ENCODE measurements at places on chromosomes 16 and 17.

GRCh38 chr16:4089811-4090301 lies 26.4 kb downstream of the ADCY9 start:
- DNase-seq = no peak

DNA sequence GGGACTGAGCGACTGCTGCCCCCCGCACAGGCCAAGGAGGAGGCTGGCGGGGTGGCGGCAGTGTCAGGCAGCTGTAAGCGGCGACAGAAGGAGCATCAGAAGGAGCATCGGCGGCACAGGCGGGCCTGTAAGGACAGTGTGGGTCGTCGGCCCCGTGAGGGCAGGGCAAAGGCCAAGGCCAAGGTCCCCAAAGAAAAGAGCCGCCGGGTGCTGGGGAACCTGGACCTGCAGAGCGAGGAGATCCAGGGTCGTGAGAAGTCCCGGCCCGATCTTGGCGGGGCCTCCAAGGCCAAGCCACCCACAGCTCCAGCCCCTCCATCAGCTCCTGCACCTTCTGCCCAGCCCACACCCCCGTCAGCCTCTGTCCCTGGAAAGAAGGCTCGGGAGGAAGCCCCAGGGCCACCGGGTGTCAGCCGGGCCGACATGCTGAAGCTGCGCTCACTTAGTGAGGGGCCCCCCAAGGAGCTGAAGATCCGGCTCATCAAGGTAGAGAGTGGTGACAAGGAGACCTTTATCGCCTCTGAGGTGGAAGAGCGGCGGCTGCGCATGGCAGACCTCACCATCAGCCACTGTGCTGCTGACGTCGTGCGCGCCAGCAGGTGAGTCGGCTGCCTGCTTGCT lies 5.6 kb upstream of the TMEM88 start:
- DNase-seq = no peak

DNA sequence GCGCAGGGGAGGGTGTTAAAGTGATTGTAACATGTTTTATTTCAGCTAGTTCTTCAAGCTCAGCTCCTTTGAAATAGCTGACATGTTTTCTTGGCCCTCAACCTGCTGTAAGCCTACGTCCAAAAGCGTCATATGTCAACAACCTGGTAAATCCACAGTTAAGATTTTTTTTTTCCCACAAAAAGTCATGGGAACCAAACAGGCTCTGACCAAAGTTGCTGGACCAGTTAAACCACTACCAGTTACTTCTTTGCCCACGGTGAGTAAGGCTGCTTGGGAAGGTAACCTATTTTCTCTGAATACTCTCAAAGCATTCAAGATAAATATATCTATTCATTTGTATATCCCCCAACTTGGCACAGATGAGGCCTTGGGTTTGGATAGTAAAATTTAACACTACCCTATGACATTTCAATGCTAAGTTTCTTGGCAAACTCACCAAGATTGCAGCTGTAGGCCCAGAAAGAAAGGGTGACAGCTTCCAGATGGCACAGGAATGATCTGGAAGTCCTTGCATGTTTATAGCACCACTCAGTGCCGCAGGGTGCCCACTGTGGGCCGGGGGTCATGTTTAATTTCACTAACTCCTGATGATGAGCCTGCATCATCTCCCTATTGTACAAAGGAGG lies 166.2 kb downstream of the XYLT1 start:
- no peak for DNase-seq

GRCh38 chr17:42118545-42118944 lies 2.6 kb downstream of the KAT2A start:
- no peak for DNase-seq

DNA sequence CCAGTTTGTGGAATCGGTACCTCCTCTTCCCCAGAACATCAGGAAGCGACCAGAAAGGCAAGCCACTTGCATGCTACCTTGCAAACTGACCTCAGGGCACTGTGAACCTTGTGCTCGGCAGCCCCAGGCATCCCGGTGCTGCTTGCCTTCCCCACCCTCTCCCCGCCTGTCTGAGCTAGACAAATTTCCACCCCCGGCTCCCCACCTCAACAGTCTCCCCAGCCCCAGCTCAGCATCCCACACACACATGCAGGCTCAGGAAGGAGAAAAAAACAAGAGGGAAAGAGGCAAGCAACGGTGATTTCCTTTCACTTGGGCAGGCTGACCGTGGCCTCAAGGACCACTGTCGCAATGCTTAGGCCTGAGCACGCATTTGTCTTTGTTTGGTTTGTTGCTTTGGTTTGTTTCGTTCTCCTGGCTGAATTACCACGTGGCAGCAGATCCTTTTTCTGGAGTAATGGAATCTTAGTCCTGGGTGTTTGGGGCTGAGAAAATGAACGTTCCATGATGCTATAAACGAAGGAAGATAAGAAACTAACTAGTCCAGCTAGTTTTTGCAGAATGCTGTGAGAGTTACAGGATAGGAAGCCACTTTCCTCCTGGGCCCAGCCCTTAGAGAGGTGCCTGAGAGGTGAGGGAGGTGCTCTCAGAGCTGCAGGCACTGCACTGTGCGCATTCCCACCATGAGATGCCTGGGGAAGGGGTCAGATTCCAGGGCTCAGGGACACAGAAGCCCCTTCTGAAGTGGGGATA lies 27.9 kb downstream of the SDK2 start:
- no peak for DNase-seq

- no peak for DNase-seq
Observed at GRCh38 chr16:75267631-75268264, 16.3 kb upstream of the BCAR1 start.

- no peak for DNase-seq
Observed at GRCh38 chr17:39603304-39604016, 4.3 kb downstream of the NEUROD2 start.

DNA sequence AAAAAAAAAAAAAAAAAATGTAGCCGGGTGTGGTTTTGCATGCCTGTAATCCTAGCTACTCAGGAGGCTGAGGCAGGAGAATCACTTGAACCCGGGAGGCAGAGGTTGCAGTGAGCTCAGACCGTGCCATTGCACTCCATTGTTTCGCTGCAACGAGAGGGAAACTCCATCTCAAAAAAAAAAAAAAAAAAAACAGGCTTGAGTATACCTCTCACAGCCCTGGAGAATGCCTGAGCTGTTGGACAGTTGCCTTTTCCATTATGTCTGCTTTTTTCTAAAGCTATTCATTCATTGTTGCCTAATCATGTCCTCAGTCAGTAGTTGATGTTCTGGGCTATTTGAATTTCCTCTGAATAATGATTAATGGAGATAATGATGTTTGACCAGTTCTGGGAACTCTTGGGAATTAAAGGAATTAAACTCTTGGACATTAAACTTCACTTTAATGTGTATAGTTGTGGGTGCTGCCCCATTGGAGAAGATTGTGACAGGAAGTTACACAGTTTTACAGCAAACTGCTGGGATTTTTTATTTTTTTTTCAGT lies 11.8 kb downstream of the HMOX2 start:
- no peak for DNase-seq

- no peak for DNase-seq
Observed at GRCh38 chr16:84885342-84885910, 65.6 kb downstream of the CRISPLD2 start.

- no peak for DNase-seq
Observed at GRCh38 chr16:86011532-86011931, 112.6 kb downstream of the IRF8 start.

DNA sequence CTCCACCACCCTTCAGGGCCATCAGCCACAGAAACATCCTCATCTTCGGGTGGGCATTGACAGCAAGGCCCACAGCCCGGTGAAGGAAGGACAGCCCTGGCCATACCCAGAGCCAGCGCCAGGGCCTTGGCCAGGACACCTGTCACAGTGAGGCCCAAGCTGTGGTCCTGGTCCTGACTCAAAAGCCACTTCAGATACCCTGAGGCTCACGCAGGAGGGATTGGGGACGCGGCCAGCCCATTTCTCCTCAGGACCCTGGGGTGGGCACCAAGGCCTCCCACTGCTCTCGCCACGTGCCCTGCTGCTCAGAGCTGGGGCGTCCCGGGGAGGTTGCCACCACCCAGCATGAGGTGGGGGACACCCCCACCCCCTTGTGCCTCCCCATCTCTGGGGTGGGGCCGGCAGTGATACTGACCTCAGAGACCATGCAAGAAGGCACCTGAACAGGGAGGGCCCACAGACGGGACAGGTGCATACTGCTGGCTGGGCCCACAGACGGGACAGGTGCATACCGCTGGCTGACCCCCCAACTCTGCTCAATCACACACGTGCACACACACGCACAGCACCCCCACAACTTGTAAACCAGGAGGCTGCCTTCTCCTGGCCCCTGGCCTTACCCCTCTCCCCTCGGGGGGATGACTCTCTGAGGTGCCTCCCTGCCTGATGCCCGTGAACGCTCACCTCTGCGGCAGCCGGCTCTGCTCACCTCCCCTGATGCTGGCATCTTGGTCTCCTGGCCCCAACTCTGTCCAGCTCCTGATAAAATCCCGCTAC lies 14.2 kb downstream of the SLC7A5 start:
- DNase-seq = no peak

- DNase-seq = no peak
Observed at GRCh38 chr17:50847566-50847965, 12.2 kb downstream of the WFIKKN2 start.

- no peak for DNase-seq
Observed at GRCh38 chr17:19650826-19651225, 2.3 kb downstream of the ALDH3A2 start.

DNA sequence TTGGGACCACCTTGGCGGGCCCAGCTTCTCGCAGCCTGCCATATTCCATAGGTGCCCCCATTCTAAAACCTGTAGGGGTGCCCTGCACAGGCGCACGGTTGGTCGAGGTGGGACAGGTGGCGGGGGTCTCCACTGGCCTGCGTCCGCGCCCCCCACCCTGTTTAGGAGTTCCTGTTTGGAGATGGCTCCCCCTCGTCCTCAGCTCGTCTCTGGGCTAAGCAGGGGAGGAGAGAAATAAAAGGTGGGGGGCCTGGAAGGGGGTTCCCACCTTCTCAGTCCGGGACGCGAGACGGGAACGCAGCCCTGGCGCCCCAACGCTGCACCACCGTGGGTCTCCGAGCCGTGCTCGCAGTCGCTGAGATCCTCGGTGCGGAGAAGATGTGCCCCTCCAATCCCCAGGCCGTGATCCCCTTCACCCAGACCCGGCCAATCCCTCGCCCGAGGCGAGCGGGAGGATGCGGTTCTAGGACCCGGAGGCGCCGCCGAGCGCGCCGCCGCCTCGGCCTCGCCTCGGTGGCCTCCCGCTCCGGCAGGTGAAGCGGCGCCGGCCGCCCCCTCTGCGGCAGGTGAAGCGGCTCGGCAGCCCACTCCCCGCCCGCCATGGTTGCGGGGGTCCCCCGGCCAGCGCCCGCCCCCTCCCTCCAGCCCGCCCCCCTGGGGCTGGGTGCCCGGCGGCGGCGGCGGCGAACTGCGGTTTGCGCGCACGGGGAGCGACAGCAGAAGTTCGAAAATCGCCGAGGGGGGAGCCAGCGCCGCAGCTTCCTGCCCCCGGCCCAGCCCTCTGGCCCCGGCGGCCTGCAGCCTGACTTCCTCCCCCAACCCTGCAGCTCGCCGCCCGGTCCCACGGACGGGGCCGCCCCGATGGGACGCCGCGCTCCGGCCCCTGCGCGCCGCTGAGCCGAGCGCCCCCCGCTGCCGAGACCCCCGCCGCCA lies at the start of gene FMNL1:
Gene FMNL1 (plus strand): TSS at position 805 of the 933 bp plus-strand sequence. CDS start 240 bp downstream, outside the sequence.
- DNase-seq = peak; percentile 51

GRCh38 chr16:55567382-55567781 lies 898 bp downstream of the CAPNS2 start:
- DNase-seq = no peak

DNA sequence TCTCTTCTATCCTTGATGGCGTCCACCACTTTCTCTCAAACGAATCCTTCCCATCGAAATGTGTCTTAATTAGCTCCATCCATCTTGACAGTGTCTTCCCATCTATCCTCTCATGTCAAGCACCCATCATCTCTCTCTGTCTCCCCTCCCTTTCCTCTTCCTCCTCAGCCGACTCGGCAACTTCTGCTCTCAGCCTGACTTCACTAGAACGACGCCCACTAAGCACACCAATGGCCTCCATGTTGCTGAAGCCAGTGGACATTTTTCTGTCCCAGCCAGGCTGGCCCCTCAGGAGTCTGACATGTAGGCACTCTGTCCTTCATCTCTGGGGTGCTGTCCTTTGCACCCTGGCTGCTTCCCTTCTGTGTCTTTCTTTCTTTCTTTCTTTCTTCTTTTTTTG lies 2.5 kb upstream of the SPATA20 start:
- DNase-seq = no peak

DNA sequence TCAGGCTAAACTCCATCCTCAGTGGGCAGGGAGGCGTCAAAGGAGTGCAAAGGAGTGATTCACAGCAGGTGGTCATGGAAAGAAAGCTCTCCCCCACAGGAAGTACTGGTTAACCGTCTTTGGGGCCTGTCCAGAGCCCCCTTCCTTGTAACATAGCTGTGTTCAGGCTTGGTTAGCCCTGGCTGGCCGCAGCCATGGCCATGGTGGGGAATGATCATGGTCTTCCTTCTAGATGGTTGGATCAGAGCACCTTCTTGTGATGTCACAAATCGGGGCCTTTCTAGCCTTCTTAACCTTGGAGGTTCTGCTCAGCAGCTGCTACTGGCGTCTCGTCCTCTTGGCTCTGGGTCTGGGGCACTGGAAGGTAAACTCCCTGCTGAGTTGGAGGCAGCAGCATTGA lies 15.8 kb downstream of the NKD1 start:
- DNase-seq = no peak

DNA sequence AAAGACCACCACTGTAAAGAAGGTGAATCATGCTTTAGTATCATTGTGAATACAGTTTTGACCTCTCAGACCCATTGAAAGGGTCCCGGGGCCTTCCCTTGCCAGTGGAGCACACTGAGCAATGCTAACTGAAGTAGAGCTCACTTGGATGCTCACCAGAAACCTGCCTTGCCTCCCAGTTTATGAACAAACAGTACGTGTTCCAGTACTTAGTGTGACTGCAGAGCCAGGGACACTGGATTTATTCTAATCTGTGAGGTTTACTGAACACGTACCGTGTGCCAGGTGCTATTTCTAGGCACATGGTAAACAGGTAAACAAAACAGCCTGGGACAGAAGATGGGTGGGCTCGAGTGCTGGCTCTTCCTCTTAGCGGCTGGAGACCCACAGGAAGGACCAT lies 79.6 kb downstream of the FOXL1 start:
- no peak for DNase-seq

DNA sequence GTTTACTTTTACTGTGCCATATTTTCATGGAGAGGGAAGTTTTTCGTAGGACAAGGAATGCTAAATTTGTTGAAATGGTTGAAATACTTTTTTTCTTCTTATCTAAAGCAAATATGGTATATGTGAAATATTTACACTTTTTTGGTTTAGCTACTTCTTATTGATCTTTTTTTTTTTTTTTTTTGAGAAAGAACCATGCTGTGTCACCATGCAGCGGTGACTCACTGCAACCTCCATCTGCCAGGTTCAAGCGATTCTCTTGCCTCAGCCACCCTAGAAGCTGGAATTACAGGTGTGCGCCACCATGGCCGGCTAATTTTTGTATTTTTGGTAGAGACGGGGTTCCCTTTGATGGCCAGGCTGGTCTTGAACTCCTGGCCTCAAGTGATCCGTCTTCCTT lies 100.5 kb downstream of the FTO start:
- DNase-seq = no peak

GRCh38 chr16:2043667-2044451 lies 3.8 kb downstream of the NTHL1 start:
- no peak for DNase-seq

GRCh38 chr16:30094541-30095165 lies 1.4 kb downstream of the YPEL3 start:
- DNase-seq = no peak

- no peak for DNase-seq
Observed at GRCh38 chr17:46925185-46925868, 2.4 kb downstream of the GOSR2 start.

Data from effector memory CD4-positive, alpha-beta T cell (primary cell).